ENCODE measurements at places on chromosomes 12 and 14.

DNA sequence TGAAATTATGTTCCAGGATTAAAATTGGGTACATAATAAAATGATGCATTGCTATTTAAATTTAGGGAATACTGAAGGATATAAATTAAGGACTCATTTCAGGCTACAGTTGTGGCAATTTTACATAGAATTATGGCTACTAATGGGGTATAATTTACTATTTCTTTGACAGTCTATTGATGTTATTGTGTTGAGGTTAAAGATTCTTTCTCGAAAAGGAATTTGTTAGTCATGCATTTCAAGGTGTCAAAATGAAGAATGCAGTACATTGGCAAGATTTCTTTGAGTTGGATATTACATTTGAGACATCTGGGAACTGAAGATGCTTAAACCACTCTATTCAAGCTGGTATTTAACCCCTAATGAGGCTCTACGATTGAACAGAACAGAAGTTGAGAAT, 28.3 kb downstream of the SLC5A8 start:
- DNase-seq, result no peak

DNA sequence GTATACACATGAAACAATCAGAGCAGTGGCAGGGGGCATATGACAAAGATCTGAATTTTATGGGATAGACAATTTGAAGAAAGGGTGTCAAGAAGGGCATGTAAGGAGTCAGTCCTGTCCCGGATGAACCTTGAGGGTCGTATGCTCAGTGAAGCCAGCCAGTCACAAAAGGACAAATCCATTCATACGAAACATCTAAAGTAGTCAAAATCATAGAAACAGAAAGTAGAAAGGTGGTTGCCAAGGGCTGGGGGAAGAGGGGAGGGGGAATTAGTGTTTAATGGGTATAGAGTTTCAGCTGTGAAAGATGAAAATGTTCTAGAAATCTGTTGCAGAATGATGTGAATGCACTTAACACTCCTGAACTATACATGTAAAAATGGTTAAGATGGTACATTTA, 157.5 kb downstream of the TGFB3 start:
- no peak for DNase-seq

- no peak for DNase-seq
Observed at GRCh38 chr14:43356979-43357545, 1150.0 kb downstream of the FSCB start.

DNA sequence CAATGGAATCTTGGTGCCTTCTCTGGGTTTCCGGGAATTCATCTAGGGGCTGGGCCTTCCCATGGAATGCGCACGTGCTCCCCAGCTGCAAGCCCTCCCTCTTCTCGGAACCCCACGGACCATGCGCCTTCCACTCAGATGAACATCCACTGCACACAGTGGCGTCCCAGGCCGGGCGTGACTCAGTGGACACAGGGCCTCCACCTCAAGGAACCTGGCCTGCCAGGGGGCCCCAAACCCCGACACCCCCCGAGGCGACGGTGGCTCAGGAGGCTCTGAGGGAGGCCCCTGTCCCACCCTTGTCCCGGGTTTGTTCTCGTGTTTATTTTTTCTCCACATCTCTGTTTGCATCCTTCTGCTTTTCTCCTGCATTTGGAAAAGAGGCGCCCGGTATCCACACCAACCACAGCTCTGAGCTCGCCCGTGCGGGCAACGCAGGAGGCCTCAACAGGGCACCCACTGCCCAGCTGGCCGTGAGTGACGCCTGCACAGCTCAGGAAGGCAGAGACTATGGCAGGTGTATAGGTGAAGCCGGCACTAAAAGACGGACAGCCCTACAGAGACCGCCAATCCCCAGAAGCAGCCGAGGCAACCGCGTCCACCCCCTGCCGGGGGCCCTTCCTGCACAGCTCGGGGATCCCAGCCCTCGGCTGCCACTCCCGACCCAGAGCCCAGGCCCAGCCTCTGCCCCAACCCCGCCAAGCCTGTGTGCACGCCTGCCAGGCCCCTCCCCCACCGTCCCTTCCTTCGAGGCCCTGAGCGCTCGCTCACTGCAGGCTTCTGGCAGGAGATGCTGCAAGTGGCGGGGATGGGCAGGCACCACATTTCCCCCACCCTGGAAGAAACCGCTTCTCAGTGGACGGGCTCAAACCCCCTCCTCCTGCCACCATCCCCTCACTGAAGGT, 23.8 kb upstream of the GALNT9 start:
- no peak for DNase-seq

- no peak for DNase-seq
Observed at GRCh38 chr14:55347748-55348147, 63.9 kb downstream of the ATG14 start.

DNA sequence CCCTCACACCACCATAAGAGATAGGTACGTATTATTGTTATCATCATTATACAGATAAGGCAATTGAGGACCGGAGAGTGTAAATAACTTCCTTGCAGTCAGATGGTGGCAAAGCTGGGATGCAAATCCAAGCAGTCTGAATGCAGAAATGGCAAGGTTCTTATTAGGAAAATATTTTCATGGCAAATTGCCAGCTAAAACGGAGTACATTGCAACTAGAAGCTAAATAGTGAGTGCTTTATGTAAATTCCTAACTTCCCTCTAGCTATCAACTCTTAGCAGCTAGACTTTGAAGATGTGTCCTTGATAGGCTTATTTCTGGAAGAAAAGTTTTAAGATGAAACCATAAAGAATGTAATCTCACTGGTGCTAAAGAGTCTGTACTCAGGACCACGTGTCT, 323.9 kb upstream of the DIO2 start:
- DNase-seq, result no peak

- no peak for DNase-seq
Observed at GRCh38 chr14:72792051-72792788, 101.7 kb downstream of the DPF3 start.

GRCh38 chr12:112183141-112184021, 58.0 kb downstream of the TRAFD1 start:
- DNase-seq, result no peak

GRCh38 chr12:127108360-127109215, 1158.4 kb upstream of the TMEM132C start:
- peak; percentile 60 for DNase-seq

DNA sequence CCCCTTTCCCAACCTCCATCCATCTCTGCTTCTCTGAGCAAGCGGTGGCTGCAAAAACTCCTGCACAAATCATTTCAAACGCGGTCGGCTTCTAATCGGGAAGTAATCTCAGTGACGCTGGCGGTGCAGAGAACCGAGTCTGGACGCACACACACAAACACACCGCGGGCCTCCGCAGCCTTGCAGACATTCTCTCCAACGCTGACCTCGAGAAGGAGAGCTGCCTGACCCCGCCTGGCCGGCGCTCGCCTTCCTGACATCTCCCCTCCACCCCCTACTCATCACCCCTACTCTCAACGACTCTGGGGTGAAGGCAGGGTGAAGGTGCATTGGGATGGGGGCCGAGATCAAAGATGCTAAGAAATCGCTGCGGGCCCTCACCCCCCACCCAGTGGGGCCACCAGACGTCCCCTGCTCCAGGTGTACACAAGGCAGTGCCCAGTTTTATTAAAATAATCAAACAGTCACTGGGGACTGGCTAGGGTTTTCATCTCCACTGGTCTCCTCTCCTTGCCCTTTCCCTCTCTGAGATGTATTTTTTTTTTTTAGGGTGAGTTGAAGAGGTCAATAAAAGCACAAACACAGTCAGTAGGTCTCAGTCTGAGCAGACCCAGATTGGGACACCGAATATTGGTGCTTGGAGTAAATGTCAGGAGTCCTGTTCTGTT, 506 bp upstream of the TBX5 start:
- DNase-seq, result no peak

- DNase-seq, result no peak
Observed at GRCh38 chr14:91388551-91388975, 29.1 kb downstream of the CCDC88C start.

- DNase-seq, result peak; percentile 94
Observed at GRCh38 chr14:76784881-76785280, 23.6 kb downstream of the VASH1 start.

- peak; percentile 99 for DNase-seq
Observed at GRCh38 chr12:6723607-6724408, at the start of gene COPS7A. Gene COPS7A (plus strand): TSS chr12:6724046. CDS start chr12:6724657, 611 bp downstream.

GRCh38 chr12:70928071-70928470, 7.5 kb upstream of the PTPRR start:
- DNase-seq, result no peak

DNA sequence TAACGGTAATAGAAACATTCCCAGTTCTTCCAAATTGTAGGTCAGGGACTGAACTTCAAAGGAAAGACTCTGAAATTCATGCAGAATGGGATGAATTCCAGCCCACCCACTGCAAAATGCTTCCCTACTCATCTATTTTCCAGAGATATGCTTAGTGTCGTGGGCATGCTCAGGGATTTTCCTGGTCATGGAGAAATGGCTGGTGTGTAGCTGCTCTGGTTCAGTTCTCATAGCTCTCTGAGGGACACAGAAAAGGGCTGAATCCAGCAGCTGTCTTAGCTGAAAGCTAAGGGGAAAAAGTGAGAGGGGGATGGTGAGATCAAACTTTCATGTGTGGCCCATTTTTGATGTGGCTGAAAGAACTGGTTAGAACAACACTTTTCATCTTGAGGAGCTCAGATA, 72.9 kb upstream of the KRAS start:
- no peak for DNase-seq

DNA sequence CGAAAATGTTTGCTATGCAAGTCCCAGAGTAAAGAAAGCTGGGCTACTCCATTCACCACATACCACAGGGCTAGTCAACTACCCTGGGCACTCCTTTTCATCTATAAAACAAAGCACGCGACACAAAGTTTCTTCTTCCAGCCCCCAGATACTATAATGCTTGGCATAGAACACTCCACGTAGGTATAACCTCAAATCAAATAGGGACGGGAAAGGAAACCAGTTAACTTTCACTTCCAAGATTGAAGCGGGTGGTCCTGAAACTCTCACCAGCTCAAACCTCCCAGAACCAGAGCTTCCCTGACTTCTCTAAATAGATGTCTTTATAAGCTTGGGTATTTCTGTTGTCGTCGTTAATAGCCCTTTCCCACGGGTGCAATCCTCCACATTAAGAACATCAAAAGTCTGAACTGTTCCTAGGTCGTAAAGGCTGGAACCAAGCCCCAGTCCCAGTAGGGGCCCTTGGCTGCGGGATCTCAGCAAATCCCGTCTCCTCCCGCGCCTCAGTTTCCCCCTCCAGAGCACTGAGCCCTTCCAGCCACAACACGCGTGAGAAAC, 647 bp downstream of the LGMN start:
- DNase-seq, result no peak

GRCh38 chr12:108399514-108399913, 60.4 kb upstream of the CMKLR1 start:
- DNase-seq, result no peak

- DNase-seq, result no peak
Observed at GRCh38 chr12:6432991-6433390, 11.8 kb upstream of the CD27 start.

DNA sequence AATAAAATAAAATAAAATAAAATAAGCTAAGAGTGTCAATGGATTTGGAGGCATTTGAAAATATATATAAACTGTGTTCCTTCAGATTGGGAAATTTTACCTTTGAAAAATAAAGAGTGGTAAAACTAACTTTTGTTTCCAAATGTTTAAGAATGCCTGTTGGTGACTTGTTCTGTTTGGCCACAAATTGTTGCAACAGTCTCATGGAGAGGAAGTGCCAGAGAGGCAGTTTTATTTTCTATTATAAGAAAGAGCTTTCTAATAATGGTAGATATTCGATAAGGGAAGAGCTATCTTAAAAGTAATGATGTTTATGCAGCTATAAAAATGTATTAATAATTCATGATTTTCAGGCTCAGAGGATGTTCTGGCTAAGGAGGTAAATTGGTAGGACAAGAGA, 68.8 kb upstream of the MDGA2 start:
- no peak for DNase-seq

DNA sequence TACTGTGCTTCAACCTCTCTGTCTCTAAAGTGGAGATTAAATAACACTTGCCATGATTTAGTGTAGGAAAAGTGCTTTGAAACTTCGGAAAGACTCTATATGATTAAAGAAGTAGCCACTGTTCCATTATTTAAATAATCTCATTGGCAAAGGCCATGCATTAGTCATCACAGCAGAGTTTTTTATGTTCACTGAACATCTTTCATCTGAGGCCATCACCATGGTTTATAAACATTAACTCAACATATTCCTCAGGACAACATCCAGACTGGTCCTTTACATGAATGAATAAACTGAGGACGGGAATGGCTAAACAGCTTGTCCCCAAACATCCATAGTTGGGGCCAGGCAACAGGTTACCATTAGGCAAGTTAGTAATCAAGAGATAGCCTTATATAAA, 124.6 kb upstream of the FRMD6 start:
- DNase-seq, result no peak

DNA sequence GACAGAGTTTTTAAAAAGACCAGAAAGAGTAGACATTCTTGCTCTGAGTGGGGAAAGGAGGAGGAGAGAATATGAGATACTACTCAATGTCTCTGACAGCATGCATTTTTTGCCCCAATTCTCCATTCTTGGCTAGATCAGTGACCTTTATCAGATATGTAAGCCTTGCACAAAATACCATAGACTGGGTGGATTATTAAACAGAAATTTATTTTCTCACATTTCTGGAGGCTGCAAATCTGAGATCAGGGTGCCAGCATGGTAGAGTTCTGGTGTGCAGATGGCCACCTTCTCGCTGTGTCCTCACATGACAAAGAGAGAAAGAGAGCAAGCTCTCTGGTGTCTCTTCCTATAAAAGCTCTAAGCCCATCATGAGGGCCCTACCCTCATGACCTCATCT, 38.6 kb downstream of the ANKS1B start:
- DNase-seq, result no peak

DNA sequence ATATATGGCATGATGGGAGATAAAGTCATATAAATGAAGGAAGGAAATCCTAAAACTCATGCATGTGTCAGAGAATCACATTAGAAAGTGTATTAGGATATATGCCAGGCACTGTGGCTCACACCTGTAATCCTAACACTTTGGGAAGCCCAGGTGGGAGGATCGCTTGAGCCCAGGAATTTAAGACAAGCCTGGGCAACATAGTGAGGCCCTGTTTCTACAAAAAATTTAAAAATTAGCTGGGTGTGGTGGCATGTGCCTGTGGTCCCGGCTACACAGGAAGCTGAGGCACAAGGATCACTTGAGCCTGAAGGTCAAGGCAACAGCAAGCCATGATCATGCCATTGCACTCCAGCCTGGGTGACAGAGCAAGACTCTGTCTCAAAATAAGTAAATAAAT, 130.3 kb upstream of the ARID2 start:
- no peak for DNase-seq

GRCh38 chr12:64780531-64781279, 21.5 kb upstream of the GNS start:
- peak; percentile 41 for DNase-seq

DNA sequence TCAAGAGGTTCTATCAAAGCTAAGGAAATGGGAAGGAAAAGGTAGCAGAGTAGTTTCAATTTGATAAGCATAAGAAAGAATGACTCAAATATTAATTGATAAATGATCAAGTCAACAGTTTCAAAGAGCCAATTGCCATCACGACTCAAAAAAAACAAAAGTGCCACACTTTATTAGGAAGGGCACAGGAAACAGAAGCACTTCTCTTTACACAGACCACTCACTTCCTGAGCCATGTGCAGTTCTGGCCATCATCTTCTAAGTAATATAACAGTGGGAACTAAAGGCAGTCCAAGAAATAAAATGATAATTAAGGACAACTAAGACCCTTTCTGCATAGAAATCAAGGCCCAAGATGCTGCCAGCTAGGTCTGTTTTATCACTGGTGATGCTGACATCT, 13.2 kb downstream of the TM7SF3 start:
- DNase-seq, result no peak

- no peak for DNase-seq
Observed at GRCh38 chr14:71554323-71554722, 377.9 kb upstream of the RGS6 start.

Data from KBM-7 (cell line).